ENCODE measurements at places on chromosomes 1 and 21.

DNA sequence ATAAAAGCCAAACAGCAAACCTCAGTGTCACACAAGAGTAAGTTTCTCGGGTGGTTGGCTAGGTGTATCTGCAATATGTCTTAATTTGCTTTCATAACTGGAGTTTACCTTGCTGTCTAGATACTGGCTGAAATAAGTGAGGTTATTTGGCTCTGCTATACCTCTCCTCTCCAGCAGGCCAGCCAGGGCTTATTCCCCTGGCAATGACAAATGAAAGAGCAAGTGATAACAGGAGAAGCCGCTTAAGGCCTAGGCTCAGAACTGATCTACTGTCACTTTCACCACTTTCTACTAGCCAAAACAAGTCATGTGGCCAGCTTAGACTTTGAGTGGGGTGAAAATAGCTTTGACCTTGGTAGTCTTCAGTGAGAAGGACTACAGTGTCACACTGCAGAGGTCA, 4.8 kb upstream of the RPE65 start:
- DNase-seq = no peak

DNA sequence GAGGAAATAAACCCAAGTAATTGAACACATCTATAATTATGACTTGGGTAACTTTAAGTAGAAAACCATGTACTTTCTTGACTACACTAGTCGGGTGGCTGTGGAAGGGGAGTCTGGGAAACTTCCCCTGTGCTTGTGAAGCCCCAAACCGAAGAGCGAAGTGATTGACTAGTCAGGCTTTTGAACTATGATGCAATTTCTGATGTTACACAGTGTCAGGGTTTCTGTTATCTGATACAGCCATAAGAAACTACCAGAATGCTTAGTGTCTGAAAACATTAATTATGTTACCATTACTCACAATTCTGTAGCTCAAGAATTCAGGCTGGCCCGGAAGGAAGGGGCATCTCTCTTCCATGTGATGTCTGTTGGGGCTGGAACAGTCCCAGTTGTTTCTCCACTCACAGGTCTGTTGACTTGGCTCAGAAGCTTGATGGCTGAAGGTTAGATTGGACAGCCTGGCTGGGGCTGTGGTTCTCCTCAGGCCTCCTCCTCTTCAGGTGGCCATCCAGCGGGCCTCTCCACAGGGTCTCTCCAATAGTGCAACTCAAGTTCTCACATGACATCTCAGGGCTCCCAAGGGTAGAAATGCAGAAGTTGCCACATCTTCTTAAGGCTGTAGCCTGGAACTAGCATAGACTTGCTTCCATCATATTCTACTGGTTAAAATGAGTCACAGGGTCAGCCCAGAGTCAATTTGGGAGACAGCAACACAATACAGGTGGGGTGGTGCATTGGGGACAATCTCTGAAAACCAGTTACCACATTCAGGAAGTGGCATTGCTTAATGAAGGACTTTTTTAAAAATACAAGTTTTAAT, 8.3 kb upstream of the C8B start:
- no peak for DNase-seq

DNA sequence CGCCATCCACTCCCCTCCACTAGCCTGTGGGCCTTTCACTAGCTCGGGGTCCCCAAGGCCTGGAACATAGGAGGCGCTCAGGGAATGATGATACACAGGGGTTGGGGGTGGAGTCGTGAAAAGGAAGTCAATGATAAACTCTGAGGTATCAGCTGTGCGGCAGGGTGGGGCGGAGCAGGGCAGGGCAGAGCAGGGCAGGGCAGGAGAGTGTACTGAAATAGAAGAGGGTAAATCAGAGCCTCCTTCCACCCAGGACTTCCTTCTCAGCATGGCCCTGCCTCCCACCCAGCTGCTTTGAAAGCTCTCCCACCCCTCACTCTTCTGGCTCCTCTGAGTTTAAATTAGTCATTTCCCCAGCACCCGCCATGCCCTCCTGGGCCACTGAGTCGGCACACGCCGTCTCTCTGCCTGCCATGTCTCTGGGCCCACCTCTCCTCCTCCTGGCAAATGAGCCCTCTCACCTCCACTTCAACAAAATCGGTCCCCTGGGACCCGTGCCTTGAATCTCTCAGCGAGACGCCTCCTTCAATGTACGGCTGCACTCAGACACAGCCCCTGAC, 16.9 kb downstream of the CAPZB start:
- DNase-seq = no peak

DNA sequence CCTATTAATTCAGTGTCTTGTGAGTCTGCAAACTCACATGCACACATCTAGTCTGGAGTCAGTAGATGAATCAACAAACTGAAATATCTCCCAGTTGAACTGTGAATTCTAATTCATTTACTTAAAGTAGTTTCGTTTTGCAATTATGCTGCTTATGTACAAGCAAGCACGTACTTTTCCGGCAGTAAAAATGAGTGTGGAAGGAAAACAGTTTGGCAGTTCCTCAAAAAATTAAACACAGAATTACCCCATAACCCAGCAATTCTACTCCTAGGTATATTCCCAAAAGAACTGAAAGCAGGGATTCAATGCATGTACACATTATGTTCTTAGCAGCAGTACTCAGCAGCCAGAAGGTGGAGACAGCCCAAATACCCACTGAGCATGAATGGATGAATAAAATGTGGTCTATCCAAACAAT, 49.3 kb downstream of the GNB1 start:
- no peak for DNase-seq

DNA sequence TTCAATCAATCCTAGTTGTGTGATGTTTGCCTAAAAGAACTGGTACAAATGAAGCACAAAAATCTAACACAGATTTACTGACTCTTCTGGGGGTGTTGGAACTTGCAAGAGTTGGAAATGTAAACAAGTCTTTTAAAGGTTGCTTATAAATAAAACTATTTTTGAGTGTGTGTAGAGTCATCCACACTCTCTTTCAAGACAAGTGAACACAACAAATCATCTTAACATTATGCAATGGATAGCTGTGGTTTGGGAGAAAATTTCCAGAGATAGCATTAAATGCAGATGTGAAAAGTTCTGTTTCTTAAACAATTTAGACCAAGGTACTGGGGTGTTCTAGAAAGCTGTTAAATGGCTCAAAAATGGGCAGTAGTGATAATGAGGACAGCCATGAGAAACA, 28.7 kb downstream of the C1orf87 start:
- no peak for DNase-seq

DNA sequence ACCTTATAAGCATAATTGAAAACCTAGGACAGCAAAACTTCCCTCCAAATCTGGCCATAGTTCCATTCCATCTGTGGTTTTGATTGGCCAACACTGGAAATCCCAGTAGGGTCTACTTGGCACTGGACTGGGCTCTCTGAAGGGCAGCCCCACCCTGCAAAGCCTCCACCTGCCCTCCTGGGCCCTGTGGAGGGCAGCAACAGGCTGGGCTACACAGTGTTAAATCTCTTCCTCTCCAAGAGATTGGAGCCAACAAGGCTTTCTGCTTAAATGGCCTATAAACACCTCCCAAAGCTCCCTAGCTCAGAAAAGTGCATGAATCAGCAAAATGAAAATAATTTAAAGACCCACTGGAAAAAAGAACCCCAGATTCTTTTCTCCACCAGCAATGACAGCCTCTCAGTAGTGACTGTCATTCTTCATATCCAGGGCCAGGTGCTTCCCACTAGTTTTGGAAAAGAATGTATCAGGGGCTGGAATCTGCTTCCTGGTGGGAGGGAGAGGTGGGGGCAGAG, 58.5 kb downstream of the BEND5 start:
- no peak for DNase-seq

- no peak for DNase-seq
Observed at GRCh38 chr1:42133390-42133789, 19.8 kb upstream of the GUCA2B start.

DNA sequence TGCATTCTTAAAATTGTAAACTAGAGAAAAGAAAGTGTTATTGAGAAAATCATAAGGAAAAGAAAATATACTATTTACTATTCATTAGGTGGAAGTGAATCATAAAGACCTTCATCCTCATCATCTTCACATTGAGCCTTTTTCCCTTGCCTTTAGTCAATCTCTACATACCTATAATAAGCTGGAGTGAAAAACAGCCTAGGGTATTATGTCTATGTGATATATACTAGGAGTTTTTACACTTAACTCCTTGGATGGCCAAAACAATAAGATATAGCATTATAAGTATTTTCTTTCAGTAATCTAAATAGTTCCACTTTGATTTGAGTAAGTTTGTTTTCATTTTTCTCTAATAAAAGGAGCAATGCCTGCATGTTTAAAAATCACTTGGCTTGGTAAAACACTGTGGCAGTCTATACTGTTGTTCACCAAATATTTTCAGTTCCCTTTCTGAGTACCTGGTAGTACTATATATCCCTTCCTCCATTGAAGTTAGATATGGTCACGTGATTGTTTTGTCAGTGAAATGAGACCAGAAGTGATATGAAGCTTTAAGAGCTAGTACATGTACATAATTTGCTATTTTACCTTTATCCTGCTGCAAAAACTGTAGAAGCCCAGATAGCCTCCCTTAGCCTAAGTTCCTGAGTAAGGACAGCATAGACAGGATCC, 78.3 kb downstream of the CLEC20A start:
- no peak for DNase-seq

DNA sequence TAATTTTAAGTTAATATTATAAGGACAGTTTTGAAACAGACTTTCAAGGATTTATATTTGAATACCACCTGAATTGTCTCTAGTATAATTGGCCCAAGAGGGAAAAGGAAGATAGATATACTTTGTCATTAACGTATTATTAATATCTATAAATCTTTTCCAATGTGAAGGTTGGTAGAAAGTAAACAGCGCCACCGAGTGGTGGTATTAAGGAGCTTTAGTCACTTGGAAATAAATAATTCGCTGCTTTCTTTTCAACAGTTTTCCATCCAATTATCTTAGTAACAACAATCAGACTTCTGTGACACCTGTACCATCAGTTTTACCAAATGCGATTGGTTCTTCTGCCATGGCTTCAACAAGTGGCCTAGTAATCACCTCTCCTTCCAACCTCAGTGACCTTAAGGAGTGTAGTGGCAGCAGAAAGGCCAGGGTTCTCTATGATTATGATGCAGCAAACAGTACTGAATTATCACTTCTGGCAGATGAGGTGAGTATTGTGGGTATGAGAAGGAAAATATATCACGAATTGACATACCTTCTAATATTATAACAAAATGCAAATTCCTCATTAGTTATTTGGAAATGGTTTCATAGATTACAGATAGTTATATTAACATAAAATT, 37.7 kb downstream of the SH3GLB1 start:
- no peak for DNase-seq

GRCh38 chr1:200739702-200740570, 1.2 kb downstream of the CAMSAP2 start:
- no peak for DNase-seq

DNA sequence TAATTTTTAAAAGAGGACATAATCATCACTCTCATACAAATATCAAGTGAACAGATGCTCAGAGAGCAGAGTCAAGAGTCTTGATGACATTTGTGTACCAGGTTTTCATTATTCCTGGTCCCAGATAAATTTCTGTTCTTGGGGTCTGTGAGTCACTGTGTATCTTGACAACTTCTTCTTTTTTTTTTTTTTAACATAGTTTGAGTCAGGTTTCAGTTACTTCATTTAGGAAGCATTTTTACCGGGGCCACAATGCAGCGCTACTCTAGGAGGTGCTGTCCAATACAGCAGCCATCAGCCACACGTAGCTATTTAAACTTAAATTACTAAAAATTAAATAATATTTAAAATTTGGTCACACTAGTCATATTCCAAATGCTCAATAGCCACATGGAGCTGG, 188.1 kb upstream of the SAMSN1 start:
- DNase-seq = no peak

GRCh38 chr1:14180738-14181137, 417.7 kb upstream of the KAZN start:
- no peak for DNase-seq

Data from D341Med (cell line).